ENCODE measurements at places on chromosomes 16 and 17.

GRCh38 chr16:87250431-87250960 lies 66.7 kb downstream of the C16orf95 start:
- DNase-seq: no peak

DNA sequence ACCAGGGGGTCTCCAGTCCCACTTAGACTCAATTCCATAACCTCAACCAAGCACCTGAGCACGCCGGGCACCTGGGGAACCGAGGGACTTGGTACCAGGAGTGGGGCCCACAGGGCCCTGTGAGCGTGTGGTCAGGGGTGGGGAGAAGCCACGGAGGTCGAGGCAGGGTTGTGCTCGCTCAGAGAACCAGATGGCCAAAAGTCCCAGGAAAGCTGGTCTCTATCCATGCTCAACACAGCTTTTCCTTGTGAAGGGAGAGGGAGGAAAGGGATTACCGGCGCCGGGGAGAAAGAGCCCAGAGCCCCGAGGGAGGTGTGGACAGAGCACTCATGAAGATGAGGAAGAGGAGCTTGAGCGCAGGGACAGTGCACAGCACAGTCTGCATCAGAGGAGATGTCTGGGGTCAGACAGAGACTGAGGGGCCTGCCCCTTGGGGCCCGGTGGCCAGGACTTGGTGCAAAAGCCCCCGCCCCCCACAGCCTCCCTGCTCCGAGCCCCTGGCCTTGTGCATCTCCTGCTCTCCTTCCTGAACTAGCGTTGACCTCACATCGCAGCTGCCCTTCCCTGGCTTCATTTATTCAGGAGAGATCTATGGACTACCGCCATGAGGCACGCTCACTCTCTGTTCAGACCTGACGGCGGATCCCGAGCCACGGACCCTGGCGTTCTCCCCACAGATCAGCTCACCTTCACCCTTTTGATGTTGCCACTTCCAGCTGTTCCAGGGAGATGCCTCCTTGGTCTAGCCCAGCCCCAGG lies 355.4 kb upstream of the TNRC6C start:
- DNase-seq: no peak

DNA sequence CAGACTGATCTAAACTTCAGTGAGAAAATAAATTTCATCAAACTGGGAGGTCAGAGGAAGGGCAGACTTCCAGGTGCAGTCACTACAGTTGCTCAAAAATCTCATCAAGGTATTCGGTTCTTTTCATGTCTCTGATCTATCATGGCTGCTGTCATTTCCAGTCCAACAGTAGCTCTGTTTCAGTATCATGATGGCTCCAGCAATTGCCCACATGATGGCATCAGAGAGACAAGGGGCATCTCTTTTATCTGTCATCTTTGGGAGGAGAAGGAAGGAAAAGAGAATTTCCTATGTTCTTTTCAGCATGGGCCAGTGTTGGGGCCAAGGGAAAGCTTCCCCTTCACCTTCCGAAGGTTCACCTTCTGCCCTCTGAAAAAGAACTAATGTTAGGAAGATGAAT lies 504.9 kb upstream of the HSBP1 start:
- no peak for DNase-seq

DNA sequence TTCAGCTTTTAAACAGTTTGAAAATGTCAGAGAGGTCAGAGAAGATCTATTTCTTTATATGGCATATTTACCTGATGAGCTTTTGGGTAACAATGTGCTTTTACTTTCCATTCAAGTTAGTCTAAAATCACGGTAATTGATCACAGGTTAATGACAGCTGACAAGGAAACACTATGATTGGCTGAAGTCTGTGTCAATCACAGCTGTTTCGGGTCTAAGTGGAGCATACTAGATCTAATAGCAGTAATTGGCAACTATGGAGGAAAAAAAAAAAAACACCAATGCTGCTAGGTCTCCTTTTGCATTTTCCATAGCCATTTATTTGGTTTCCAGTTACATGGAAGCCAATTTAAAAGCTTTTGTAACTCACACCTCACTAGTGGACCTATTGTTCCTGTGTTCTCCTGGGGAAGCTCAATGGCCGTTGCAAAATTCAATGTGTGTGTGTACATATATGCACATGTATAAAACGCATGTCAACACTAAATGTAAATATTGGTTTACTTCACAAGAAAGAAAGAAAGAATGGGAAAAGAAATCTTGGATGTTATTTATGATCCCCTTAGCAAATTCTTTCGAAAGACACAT lies 568.3 kb upstream of the ZFHX3 start:
- no peak for DNase-seq

GRCh38 chr16:83268169-83268568 lies 539.6 kb upstream of the HSBP1 start:
- no peak for DNase-seq

GRCh38 chr17:80872501-80873306 lies 118.9 kb upstream of the CHMP6 start:
- peak; percentile 10 for DNase-seq

GRCh38 chr17:8221663-8222379 lies 11.4 kb upstream of the AURKB start:
- DNase-seq: peak; percentile 90

- DNase-seq: no peak
Measured at GRCh38 chr17:37388266-37388665, 12.5 kb downstream of the C17orf78 start.

DNA sequence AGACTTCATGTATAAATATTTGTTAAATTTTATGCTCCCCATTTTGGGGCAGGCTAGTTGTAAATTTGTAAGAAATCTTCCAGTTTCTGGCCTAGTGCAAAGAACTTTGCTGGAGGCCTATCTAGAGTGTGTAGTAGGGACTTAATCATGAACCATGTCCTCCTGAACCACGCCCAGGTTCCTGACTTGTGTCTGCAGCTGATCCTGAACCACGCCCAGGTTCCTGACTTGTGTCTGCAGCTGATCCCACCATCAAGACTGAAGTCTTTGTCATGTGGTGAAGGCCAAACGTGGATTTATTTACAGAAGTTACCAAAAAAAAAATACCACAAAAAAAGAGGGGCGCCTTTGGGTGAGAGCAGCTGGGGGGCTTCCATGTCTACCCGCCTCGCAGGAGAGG lies 33.1 kb downstream of the LMF1 start:
- no peak for DNase-seq

DNA sequence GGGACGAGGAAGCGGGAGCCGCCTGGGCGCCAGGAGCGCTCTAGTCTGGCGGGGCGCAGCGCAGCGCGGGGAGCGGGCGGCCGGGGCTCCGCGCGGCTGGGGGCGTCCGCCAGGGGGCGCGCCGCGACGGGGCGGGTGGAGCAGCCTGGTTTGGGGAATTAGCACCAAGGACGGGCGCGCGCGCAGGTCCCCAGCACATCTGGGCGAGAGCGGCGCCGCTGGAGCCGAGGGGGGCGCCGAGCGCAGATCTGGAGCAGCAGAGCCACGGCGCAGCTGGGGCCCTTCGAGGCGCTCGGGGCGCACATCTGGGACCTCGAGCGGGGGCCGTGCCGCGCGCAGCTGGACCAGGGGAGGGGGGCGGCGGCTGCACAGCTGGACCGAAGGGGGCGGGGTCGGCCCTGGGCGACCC lies at the start of gene NXPH3:
Gene NXPH3 (plus strand): TSS at position 193 of the 409 bp plus-strand sequence. CDS start 349 bp downstream, outside the sequence.
- DNase-seq: peak; percentile 50

DNA sequence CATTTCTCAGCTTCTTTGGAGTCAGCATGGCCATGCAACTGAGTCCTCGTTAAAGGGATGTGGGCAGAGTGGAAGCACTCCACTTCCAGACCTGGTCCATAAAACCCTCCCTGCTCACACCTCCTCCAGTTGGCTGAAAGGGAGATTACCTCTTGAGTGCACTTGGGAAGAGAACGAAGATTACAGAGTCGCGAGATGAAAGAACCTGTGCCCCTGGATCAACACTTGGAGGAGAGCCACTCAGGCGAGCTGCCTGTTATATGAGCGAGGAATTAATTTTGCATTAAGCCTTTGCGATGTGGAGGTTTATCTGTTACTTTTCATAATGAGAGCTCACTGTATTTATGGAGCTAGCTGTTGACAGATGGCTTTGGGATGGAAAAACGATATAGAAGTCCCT lies 147.9 kb downstream of the MAF start:
- DNase-seq: no peak

- no peak for DNase-seq
Measured at GRCh38 chr17:55432358-55433028, 10.9 kb upstream of the MMD start.

GRCh38 chr17:59830007-59830630 lies 62.6 kb downstream of the TUBD1 start:
- DNase-seq: no peak

DNA sequence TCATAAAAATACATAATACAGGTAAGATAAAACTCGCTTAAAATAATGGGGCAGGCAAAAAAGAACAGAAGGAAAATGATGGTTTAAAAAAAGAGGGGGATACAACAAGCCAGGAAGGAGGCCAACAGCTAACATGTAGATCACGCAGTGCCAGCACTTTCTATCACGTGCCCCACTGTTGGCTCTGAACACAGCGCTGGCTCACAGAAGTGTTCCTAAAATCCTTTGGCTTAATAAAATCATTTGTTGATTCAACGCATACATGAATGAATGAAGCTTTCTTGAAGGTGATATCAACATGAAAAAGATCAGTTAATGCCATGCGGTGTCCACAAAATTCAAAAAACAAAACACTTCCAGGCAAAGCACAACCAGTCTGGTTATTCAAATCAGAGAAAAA lies 8.5 kb downstream of the ITGAE start:
- no peak for DNase-seq

- peak; percentile 53 for DNase-seq
Measured at GRCh38 chr17:47663912-47664623, 14.3 kb downstream of the KPNB1 start.

GRCh38 chr17:50601823-50602375 lies 32.8 kb upstream of the ABCC3 start:
- no peak for DNase-seq

GRCh38 chr17:37422971-37423625 lies 16.4 kb downstream of the TADA2A start:
- no peak for DNase-seq

DNA sequence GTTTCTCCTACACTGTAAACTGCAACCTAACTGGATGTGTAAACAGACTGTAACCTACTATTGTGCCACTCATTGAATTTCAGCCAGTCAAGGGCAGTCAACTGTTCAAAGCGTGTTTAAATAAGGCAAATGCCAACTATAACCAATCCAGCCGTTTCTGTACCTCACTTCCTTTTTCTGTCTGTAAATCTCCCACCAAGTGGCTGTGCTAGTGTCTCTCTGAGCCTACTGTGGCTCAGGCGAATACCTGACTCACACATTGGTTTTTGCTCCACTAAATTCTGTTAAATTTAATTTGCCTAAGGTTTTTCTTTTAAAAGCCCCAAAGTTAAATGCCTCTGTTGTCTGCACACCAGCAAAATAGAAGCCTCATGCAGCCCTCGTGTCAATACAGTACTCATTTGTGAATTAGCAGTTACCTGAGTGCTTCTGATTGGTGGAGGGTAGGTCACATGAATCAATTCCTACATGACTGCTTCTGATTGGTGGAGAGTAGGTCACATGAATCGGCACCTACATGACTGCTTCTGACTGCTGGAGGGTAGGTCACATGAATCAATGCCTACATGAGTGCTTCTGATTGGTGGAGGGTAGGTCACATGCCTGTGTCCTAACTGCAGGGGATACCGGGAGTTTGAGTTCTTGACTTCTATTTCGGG lies 31.1 kb upstream of the CCR7 start:
- DNase-seq: peak; percentile 50

GRCh38 chr17:15039366-15039765 lies 225.8 kb downstream of the PMP22 start:
- no peak for DNase-seq

- DNase-seq: peak; percentile 53
Measured at GRCh38 chr16:67428146-67428731, 2.7 kb upstream of the HSD11B2 start.

- no peak for DNase-seq
Measured at GRCh38 chr17:18859256-18859655, 1.3 kb downstream of the PRPSAP2 start.

- no peak for DNase-seq
Measured at GRCh38 chr17:15910791-15911190, 34.1 kb upstream of the ADORA2B start.

GRCh38 chr17:58358408-58359172 lies 6.6 kb upstream of the SUPT4H1 start:
- no peak for DNase-seq

DNA sequence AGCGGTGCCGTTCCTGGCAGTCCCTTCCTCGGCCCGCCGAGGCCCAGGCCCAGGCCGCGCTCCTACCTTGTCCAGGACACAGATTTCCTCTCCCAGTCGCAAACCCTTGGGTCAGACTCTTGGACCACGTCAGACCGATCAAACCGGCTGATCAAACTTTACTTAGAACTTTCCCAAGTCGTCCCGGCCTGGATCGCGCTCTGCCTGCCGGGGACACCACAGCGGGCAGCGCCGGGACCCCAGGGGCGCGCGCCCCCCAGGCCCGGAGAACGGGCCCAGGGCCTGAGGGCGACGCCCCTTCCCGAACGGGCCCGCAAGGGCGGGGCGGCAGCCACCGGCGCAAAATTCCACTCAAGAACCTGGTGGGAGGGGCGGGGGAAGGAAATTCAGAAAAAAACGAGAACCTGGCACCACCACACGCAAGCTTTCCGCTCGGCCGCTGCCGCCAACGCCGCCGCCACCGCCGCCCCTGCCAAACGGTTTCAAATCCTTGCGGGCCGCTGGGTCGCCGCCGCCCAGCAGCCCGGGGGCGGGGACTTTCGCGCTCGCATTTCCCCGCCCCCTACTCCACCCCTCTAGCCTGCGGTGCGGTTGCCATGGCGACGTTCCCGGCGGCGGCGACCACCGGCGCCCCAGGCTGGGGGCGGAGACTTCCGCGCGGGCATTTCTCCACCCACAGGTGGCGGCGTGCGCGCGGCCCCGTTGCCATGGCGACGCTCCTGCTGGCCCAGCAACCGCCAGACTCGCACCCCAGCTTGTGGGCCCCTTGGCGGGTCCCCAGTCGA lies at the start of gene CEP112:
Gene CEP112 (minus strand): TSS at position 541 of the 785 bp plus-strand sequence.
- peak; percentile 92 for DNase-seq

GRCh38 chr16:23324727-23325126 lies 22.6 kb downstream of the SCNN1B start:
- DNase-seq: no peak

GRCh38 chr17:82064433-82065192 lies 991 bp downstream of the DUS1L start:
- no peak for DNase-seq

DNA sequence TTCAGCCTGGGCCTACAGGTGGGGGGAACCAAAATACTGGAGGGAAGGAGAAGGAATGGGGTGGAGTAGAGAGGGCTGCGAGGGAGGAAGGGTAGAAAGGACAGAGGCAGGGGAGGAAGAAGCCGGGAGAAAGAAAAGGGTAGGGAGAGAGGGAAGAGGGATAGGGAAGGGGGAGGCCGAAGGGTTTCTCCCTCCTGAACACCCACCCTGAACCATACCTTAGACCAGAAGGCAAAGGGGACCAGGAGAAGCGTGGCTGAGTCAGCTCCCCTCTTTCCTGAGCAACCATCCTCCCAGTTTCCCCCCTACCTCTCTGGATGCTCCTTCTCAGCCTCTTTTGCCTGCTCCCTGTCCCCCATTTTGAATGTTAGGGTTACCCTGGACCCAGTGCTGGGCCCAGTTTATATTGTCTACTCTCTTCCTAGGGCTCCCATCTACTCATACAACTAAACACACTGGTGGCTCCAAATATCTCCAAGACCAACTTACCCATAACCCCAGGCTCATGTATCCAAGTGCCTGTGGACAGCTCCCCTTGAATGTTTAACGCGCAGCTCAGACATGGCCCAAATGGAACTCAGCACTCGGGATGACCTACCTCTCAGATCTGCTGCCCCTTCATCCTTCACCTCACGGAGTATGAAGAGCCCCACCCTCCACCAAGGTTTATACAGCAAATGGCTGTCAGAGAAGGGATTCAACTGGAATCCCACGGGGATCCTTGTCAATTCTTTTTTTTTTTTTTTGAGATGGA lies 7.8 kb downstream of the TSPOAP1 start:
- DNase-seq: peak; percentile 11

GRCh38 chr17:57044976-57045867 lies 39.8 kb upstream of the AKAP1 start:
- DNase-seq: no peak

All from CD4-positive, alpha-beta T cell treated with Interleukin-15 for 1 hour (primary cell).